ENCODE measurements at places on chromosomes 16 and 17. TPM values are rescaled to one million over a fixed set of nuclear protein-coding genes. Genes with fewer than 3 reads are reported as not detected.
A peak's percentile ranks its signal among the peaks of the same experiment; 100 is the strongest.

DNA sequence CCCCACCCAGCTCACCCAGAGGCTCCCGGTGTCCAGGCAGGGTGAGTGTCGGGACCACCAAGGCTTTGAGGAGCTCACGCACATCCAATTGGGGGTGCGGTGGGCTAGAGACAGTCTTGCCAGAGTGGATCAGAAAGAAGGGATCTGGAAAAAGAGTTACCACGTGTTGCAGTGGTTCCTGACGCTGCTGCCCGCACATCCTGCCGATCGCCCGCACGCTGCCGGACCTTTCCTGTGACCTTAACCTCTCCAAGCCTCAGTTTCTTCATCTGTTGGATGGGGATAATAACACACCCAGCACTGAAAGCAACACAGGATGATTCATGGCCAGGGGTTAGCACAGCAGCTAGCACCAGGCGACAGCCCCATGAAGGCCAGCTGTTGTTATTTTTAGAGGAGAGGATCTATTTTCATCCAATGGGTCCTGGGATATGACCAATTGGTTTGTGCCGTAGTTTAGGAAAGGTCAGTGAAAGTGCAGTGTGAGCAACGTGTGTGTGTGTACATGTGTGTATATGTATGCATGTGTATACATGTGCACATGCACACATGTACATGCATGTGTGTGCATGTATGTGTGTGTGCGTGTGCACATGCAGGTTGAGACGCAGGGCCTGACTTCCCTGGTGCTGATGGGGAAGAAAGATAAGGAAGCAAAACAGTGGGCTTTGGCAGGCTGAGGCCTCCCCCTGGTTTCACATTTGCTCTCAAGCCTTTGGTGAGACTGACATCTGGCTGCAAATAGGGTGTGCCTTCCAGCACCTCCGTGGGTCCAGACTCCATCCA lies 2.5 kb downstream of the ITGAX start:
- no peak for DNase-seq

- DNase-seq = no peak
Observed at GRCh38 chr17:881778-882177, 97.8 kb downstream of the NXN start.

The ZACN gene
- 1.2 TPM for total RNA-seq

DNA sequence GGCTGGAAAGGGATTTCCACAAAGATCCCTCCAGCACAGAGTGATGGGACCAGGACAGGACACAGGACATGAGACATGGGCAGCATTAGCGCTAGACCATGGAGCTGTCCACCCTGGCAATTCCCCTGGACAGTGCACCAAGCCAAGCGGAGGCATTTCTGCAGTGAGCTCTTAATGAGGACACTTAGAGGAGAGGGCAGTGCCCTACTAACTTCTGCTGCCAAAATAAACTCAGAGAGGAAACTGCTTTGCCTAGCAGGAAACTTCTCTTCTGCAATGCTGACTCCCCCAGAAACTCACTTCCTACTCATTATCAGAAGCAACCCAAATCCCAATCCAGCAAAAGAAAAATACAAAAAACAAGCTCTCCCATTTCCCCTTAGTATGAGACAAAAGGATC lies 119.2 kb downstream of the HS3ST2 start:
- DNase-seq = peak; percentile 7

DNA sequence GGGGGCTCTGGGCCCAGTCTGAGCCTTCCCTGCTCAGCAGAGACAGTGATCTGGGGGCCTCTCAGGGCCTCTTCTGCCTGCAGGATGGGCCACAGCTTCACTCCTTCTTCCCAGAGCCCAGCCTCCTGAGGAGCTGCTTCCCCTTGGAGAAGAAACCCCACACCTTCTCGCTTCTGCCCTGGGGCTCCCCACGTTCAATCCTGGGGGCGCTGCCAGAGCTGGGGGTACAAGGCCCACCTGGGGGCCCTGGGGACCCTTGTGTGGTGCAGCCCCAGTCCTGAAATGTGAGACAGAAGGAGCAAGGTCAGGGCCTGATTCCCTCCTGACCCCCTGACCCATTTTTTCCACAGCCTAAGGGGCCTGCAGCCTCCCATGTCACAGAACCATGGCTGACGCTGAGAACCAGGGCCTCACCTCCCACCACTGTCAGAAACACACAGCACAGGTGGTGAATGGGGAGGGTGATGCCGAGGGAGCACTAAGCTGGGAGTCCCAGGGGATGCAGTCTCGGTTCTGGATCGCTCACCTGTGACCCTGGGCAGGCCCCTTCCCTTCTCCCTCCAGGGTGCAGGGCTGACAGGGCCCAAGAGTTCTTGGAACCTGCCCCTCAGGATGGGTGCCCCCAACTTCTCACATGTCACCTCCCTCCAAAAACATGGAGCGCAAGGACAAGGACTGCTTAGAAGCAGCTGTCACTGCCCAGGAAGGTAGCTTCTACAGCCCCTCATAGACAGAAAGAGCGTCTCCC lies 21.6 kb upstream of the MPO start:
- DNase-seq = peak; percentile 22

DNA sequence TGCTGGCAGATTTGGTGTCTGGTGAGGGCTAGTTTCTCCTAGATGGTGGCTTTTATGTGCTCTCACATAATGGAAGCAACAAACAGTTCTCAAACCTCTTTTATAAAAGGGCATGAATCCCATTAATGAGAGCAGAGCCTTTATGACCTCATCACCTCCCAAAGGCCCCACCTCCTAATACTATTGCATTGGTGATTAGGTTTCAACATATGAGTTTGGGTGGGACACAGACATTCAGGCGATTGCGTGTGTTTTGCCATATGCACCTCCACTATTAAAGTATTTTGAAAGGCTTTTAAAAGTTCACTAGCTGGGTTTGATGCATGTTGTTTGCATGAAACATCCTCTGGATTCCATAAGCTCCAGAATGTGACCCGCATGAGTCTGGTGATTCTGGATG lies 24.4 kb upstream of the DNAJA2 start:
- no peak for DNase-seq

GRCh38 chr16:23121024-23121423 lies 28.2 kb downstream of the USP31 start:
- no peak for DNase-seq

DNA sequence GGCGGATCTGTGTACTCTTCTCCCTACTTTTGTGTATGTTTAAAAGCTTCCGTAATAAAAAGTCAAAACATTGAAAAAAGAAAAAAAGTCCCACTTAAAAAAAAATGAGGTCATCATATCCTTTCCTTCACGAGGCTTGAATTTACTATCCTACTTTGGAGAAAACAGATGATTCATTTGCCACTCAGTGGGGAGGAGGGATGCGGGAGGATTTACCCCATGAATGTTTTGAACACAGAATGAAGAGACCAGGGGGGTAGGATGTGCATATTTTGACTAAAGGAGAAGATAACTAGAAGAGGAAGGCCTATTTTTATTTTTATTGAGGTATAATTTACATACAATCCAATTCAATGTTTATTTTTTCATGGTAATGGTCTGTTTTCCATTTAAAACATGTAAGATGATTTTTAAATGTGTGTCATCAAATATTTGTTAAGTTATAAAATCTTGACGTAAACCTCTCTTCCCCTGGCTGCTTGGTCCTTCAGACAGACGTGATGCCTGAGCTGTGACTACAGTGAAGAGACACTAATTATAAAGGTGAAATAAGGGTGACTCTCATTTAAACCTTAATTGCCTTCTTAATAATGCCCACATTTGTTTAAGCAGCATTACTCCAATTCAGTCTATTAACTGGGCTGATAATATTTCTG lies 135.4 kb upstream of the AXIN2 start:
- DNase-seq = no peak

The TP53TG3 gene
- total RNA-seq = not detected

- DNase-seq = no peak
Observed at GRCh38 chr17:83096401-83097224, 17.2 kb downstream of the METRNL start.

DNA sequence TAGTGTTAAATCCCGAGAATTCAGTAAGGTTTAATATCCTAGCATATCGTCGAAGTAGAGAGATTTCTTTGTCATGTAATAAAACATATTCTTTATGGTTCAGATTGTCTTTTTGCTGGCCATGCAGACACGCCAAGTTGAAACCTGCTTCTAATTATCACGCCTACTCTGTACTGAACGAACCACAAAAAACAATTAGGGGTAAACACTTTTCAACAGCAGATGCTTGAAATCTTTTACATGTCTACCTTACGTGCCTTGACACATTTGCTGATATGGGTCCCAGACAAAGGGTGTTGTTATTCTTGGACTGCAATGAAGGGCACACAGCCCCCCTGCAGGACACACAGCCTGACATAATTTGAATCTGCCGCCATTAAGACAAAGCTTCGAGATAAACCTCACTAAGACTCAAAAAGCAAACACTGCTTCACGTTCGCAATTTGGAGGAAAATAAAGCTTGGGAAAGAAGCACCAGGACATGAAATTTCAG lies 13.3 kb downstream of the WIPI1 start:
- DNase-seq = no peak

- DNase-seq = no peak
Observed at GRCh38 chr16:1709356-1709755, 3.4 kb downstream of the MAPK8IP3 start.

- peak; percentile 34 for DNase-seq
Observed at GRCh38 chr17:77186141-77186604, 45.4 kb downstream of the SEC14L1 start.

The LRRC37B gene
- total RNA-seq = 36.5 TPM

The RNF222 gene
- total RNA-seq = 0.15 TPM

- DNase-seq = no peak
Observed at GRCh38 chr16:89537549-89537925, 22.9 kb upstream of the RPL13 start.

DNA sequence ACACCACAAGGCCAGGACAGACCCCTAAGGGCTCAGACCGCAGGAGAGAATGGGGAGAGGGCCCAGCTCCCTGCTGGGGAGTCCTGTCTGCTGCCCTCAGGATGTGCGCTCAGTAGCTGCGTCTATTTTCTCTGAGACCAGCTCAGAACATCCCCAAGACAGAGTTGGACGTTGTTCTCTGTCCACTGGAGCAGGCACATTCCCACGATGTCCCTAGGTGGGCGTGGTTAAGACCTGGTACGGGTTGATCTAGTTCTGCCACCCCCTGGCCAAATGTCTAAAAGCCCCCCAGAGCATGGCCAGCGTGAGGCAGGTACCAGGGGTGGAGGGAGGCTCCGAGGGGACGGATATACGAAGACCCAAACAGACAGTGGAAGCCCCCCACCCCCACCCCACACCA lies 842 bp upstream of the CALB2 start:
- no peak for DNase-seq

DNA sequence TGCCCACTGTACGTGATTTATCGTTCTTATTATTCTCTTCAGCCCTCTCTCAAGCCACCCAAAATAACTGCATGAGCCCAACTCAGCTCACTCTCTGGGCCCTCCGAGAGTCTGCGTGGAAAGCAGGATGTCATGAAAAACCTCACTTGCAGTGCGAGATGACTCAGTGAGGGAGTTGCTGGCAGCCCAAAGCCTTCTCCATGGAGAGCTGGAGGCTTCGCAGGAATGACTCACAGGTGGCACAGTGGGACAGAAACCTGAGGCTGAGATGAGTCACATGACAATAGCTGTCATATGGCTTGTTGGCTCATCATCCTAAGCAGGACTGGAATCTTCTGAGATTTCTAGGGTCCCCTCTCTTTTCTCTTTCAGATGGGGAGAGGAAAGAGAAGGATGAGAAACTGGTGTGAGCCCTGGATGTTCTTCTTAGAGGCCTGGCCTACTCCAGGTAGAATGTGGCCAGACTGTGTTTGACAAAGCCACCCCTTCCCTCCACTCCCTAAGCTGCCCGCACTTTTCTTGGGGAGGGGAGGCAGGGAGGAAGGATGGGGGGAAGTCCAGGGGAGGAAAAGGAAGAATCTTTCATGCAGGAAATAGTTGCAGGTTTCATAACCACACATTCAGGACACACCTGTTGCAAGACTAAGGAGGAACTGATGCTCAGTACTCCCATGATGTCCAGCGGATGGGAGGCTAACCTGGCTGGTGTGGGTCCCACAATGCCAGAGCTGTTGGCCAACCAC lies 160.6 kb upstream of the RPL38 start:
- DNase-seq = no peak

The NPIPB6 gene
- total RNA-seq = 12.1 TPM

DNA sequence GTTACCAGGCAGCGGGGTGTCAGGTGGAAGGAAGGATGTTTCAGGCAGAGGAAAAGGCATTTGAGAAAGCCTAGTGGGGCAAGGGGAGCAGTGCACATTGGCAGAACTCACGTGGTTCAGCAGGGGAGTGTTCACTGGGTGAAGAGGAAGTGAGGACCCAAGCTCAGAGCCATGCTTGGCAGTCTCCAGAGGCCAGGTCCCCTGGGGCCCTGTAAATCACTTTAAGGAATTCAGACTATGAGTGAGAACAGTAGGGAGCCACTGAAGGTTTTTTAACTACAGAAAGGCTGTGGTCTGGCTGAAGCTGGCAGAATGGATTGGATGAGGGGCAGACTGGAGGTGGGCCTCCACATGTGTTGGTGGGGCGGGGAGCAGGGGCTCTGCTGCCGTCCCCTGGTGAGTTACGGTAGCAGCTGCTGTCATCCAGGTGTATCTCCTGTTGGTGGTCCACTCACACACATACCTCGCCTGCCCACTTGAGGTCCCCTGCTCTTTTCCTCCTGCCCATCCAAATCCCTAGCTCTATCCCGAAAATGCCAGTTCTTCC lies 5.1 kb downstream of the CLEC16A start:
- peak; percentile 93 for DNase-seq

The PPY gene
- total RNA-seq = not detected

- DNase-seq = peak; percentile 53
Observed at GRCh38 chr16:57530104-57530521, 6.3 kb downstream of the CCDC102A start.

The TLCD2 gene
- total RNA-seq = not detected

DNA sequence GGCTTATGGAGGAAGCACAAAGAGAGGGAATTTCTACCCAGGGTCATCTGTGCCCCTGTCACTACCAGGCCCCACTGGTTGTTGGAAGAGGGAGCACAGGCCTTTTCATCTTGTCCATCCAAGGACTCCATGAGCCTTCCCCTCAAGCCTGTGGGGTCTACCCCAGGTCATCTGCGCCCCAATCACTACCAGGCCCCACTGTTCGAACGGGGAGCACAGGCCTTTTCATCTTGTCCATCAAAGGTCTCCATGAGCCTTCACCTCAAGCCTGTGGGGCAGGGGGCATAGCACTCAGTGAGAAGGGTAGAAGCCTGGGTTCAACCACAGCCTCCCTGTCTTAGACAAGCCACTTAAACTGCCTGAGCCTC lies 101.5 kb upstream of the CDH5 start:
- DNase-seq = no peak

The GUCY2D gene
- not detected for total RNA-seq

GRCh38 chr17:9628509-9628908 lies 16.8 kb upstream of the USP43 start:
- DNase-seq = no peak

The CLEC10A gene
- not detected for total RNA-seq

The KRT24 gene
- total RNA-seq = not detected

- no peak for DNase-seq
Observed at GRCh38 chr16:49599281-49599680, 225.7 kb downstream of the C16orf78 start.

The DNAAF8 gene
- not detected for total RNA-seq

DNA sequence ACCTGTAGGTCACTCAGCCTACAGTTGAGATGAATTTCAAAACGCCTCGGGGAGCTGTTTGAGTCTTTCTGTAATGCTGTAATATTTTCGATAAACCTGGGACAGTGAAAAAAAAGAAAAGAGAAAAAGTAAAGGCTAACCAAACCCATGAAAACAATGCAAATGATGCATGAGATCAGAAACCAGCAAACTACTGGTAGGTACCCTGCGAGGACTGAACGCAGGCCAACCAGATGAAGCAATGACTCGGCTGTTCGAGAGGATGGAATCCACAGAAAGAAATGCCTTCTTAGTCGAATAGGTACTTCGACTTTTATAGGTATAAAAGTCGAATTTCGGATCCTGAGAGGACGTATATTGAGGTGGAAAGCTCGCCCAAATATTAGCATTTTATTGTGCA lies 509 bp upstream of the ATAD5 start:
- DNase-seq = peak; percentile 61
